ENCODE measurements at places on chromosomes 7 and 10.

DNA sequence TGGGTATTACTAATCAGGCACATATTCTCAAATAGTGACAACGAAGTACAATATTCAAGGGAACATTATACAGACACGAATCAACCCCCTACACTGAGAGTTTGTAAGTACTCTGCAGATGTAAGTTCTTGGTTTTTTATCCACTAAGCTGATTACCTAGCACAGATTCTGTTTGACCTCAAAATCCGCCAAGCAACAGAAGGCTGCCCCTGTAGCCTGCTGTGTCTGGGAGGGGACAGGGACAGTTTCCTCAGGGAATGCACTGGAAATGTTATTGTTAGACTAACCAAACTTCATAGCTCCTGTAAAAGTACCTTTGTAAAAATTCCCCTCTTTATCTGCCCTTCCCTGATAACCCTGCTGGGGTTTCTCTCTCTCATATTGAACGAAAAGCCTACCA, 45.2 kb upstream of the ZRANB1 start:
- DNase-seq: no peak

DNA sequence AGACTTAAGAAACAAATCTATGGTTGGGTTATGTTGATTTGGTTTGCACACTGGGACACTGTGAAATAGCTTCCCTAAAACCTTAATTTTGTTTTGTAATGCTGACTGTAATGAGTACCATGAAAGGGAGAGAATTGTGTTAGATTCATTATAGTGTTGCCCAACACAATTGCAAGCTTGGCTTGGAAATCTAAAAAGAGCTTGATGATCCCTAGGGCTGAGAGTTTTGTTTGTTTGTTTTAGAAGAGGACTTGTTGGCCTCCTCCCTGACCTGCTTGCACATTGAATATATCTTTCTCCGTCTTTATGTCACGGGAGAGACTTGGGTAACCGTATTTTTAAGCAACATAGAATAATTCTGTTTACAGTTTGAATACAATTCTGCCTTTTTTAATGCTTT, 410.1 kb downstream of the ARL4A start:
- DNase-seq: no peak

DNA sequence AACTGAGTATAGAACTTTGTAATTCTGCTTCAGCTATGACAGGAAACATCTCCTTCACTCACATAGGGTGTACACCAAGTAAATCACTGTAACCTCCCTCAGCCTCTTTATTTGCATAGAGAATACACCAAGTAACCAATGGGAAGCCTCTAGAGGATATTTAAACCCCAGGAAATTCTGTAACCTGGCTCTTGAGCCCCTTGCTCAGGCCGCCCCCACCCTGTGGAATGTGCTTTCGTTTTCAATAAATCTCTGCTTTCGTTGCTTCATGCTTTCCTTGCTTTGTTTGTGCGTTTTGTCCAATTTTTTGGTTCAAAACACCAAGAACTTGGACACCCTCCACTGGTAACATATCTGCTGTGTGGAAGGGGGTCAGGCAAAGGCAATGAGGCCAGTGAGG, 60.2 kb downstream of the CLRN3 start:
- no peak for DNase-seq

DNA sequence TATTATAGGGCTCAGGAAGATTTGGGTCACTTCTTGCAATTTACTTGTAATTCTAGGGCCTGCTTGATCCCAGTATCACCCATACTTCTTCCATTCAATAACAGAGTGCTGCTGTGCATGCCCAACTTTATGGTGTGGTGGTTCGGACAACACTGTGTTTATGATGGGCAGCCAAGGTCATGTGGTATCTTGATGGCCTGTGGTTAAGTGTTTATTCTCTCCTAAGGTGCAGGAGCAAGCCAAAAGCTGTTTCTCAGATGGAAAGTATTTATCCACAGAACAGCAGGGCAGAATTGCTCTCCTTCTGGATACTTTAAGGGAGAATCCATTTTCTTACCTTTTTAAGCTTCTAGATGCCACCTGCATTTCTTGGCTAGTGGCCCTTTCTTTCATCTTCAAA, 433.8 kb downstream of the SH2D4B start:
- no peak for DNase-seq

DNA sequence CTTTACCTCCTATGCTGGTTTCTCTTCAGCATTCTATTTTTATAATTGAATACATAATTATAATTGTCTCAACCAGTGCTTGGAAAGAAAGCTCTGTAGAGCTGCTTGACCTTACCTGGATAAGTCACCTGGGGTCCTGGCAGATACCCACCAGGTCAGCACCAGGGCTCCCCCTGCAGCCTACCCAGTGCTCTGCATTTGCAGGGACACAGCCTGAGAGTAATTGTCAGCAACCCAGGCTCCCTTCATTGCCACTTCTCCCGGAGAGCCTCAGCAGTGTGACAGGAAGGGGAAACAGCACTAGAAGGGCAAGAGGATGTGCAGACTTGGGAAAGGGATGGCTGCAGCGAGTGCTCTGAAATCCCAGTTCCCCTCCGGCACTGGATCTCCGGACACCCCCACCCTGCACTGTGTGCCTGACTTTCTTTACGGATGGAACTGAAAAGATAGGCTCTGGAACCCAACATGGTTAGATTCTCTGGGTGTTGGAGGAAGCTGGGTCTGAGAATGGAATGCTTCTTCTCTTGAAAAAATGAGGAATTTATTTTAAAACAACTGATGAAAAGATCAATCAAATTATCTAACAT, 11.4 kb upstream of the PAX4 start:
- peak; percentile 47 for DNase-seq

DNA sequence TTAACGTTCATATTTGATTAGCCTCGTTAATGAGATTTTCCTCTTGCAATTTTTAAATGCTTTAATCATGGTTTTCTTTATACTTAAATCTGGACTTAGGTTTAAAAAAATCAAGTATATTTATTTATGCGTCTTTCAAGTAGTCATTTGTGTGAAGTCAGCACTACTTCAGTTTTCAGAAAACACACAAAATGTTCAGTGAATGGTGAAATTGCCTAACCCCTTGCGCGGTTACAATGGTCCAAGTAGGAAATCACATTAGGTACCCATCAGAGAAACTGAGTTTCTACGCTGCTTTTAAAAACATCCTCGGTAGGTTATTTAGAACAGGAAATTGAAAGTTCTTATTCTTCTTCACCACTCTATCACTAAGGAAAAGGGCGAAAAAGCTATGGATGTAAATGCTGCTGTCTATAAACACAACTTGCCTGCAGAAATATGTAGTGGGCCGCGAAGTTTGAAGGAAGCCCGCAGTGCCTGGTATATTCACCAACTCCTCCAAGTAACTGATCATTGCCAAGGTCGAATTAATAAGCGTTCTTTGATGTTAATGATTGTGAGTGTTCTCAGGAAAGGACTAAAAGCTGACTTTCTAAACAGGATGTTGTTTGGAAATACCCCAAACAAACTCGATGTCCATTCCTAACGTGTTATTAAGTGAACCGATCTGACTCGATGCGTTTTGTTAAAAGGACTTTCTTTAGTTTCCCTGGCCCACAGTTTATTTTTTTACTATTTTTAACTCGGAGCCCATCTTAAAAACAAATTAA, 1.0 kb downstream of the SYPL1 start:
- DNase-seq: no peak

- peak; percentile 62 for DNase-seq
Observed at GRCh38 chr7:123747620-123748141, 1.1 kb downstream of the WASL start.

- DNase-seq: peak; percentile 35
Observed at GRCh38 chr10:123160311-123160980, 6.2 kb downstream of the BUB3 start.

GRCh38 chr10:58341422-58341821, 6.6 kb downstream of the UBE2D1 start:
- DNase-seq: no peak

DNA sequence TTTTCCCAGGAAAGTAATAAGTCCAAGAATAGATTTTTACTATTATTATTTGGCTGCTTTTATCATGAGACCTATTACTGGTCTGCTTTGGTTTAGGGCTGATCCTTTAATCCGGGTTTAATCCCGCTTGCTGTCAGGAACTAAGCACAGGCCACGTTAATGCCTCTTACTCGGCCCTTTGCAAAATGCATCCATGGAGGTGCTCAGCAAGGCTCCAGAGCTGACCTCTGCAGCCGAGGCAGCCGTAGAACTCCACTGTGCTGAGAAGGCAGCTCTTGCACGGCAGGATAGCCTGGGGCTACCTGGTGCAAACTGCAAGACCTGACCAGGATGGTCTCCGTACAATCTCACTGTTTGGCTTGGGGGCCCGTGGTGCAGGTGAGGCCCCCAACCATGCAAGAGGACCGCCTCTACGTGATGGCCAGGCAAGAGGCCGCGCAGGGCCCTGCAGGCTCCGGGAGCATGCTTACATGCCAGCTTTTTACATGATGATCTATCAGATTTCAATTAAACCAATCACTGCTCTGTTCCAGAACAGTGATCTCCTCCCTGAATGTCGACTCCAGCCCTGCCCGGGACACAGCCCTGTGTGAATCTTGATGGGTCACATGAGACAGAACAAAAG, 10.4 kb upstream of the CALML3 start:
- no peak for DNase-seq

DNA sequence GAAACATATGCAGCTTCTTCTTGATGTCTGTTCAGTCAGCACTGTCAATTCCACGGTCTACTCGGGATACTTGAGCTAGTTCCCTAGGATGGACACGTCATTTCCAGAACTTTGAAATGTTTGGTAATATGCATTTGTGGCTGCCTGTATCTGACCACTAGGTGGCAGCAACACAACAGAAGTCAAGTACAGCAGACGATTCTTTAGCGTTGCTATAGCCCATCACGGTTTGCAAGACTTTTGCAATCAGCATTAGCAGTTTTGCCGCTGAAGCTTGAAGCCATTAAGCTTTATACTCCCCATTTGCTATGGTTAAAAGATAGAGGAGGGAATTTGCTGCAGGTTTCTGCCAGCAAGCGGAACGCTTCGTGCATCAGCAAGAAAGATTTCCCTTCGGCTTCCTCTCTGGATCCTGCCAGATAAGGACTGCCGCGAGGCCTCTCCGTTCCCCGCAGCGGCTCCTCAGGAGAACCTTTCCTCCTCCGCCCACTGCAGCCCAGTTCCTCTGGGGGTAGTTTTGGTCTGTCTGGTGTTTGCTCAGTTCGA, 63.5 kb downstream of the ABCC2 start:
- peak; percentile 77 for DNase-seq

DNA sequence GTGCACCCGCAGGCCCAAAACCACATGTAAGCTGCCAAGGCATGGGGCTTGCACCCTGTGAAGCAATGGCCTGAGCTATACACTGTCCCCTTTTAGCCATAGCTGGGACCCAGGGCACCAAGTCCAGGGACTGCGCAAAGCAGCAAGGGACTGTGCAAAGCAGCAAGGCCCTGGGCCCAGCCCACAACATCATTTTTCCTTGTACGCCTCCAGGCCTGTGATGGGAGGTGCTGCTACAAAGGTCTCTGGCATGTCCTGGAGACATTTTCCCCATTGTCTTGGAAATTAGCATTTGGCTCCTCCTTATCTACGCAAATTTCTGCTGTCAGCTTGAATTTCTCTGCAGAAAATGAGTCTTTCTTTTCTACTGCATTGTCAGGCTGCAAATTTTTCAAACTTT, 24.8 kb downstream of the ARHGAP19 start:
- DNase-seq: no peak

GRCh38 chr10:82256275-82256674, 381.3 kb downstream of the NRG3 start:
- no peak for DNase-seq

- DNase-seq: no peak
Observed at GRCh38 chr10:112434988-112435619, 11.6 kb downstream of the ZDHHC6 start.

GRCh38 chr10:14306190-14306589, 24.5 kb downstream of the FRMD4A start:
- no peak for DNase-seq

DNA sequence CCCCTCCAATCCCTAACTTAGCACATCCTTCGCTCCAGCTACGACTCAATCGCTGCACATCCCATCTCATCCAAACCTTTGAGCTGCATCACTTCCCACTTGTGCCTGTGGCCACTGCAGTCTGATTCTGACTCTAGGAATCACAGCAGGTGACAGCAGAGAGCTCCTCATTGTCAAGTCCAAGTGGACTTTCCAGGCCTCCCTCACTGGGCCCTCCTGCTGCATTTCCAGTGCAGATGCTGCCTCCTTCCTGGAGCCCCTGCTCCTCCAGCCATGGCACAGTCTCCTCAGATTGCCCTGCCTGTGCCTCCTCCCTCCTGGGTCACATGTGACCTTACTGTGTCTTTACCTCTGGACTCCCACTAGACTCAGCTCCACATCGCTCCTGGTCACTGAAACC, 157.3 kb downstream of the USP6NL start:
- no peak for DNase-seq

GRCh38 chr7:137681657-137682562, 164.9 kb downstream of the DGKI start:
- no peak for DNase-seq

GRCh38 chr10:98980353-98980752, 255.3 kb downstream of the HPSE2 start:
- no peak for DNase-seq

GRCh38 chr7:31122649-31123058, 70.5 kb downstream of the ADCYAP1R1 start:
- peak; percentile 67 for DNase-seq

DNA sequence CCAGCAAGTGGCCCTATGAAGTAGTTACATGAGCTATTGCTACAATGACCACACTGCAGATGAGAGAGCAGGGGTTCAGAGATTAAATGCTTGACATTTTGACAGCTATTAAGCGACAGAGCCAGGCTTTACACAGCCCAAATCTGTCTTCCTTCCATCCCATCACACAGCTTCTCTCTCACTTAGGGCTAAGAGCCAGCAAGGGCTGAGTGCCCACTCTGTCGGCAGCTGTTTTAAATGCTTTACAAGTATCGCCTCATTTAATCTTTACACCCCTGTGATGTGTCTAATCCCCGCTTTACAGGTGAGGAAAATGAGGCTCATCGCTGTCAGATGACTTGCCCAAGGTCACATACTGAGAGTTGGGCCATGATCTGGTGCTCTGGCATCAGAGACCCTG, 15.2 kb upstream of the OPALIN start:
- no peak for DNase-seq

DNA sequence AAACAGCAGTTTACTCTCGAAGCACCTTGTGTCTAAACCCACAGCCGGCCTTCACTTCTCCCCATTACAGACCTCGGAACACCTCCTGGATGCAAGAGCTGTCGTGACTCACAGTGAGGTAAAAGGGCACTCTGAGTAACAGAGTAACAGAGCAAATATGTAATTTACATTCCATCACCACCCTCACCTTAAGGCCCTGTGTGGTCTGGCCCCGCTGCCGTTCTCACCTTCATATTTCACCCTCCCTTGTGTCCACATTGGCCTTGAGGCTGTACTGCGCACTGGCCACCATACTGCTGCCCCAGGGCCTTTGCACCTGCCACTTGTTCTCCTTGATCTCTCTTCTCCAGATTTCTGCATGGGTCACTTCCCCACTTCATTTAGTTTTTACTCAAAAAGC, 12.6 kb downstream of the FFAR4 start:
- peak; percentile 38 for DNase-seq

Data from stomach (tissue), 19 donors.